Osteoblast (primary cell): ENCODE measurements at places on chromosomes 5 and 9. TPM values are rescaled to one million over a fixed set of nuclear protein-coding genes. Genes with fewer than 3 reads are reported as not detected.

DNA sequence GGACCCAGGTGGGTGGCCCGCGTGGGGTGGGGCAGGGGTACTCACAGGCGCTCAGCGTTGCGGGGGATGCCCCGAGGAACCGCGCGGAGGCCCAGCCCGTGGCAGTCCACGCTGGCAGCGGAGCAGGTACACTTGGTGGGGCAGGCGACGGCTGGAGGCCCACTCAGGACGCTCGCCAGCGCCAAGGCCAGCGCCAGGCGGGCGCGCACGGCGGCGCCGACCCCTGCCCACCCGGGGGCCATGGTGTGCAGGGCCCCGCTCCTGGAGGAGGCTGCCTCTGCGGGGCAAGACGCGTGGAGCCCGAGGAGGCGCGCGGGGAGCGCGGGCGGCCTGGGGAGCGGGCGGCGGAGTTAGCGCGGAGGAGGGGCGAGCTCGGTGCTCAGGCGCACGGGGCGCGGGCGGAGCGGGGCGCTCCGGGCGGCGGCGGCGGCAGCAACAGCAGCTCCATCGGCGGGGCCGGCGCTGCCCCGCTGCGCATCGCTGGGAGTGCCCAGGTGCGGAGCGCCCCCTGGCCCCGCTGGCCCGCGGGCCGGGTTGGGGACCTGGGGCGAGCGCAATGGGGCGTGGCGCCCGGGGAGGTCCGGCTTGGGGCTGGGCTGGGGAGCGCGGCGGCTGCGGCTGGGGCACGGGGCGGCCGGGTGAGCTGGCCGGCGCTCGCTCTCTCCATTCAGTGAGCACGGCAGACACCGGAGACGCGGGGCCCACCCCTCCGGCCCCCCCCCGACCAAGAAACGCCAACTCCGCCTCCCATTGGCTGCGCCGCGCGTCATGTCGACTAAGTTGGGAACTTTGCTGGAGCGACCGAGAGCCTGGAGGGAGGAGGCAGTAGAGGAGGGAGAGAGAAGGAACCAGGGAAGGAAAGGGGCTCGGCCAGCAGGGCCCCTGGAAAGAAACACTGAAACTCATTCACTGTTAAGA lies at the start of gene SLIT3:
SLIT3 (minus strand) TSS at position 672 of the 918 bp plus-strand sequence; CDS start at position 242, 430 bp downstream.
- DNase-seq, result peak; percentile 97
- H3K4me1 ChIP-seq, result peaks cover 53% of the 10 kb centered on the region
- peak within 1 kb of the TSS; percentile 75 for H3K4me3 ChIP-seq
- peaks cover 13% of the 10 kb centered on the region for H3K27me3 ChIP-seq
- H3K27ac ChIP-seq, result peak within 1 kb of the TSS; percentile 34

DNA sequence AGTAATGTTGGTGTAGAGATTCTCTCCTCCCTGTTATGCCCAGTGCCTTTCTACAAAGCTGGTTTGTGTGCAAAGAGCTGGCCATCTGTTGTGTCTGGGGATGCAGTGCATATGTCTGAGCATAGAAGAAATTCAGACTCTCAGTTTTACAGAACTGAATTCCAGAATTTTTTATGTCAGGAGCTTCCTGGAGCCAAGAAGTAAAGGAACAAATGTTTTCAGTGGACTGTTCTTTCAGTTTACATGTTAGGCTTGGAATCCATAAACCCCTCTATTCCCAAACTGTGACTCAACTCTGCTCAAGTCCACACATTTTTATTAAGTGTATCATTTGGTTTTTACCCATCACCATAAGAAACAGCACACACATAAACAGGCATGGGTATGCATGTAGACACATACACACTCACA lies 366.0 kb downstream of the BRINP1 start:
- H3K27me3 ChIP-seq, result no peaks in the 10 kb centered on the region
- H3K4me1 ChIP-seq, result peaks cover 27% of the 10 kb centered on the region
- H3K27ac ChIP-seq, result peak overlapping the region; percentile 81
- H3K36me3 ChIP-seq, result no peaks in the 10 kb centered on the region
- H3K4me3 ChIP-seq, result no peak overlapping the region
- DNase-seq, result no peak

DNA sequence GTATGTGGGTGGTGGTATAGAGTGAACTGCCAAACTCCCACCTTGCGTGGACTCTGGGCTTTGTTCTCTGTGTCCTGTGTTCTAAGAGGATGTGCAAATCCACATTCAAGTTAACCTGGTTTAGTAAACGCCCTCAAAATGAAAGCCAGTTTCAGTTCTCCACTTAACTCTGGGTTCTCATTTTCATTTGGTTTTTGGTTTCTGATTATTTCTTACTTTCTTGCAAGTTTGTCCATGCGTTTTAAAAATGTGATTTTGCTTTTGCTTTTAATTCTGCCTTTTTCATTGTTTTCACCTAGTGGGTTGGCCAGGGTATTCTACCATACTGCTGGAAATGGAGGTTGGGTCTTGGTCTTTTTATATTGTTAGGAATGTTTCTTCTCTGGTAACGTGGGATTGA lies 38.2 kb downstream of the GALNT10 start:
- no peak overlapping the region for H3K4me3 ChIP-seq
- no peaks in the 10 kb centered on the region for H3K27me3 ChIP-seq
- no peak overlapping the region for H3K27ac ChIP-seq
- no peak for DNase-seq
- H3K4me1 ChIP-seq, result no peaks in the 10 kb centered on the region

The TXNDC8 gene
- not detected in 2 replicates for total RNA-seq
